CD4-positive, alpha-beta T cell treated with Interleukin-4 for 4 hours (primary cell): ENCODE measurements at places on chromosomes 7 and 10.

- peak; percentile 18 for DNase-seq
Measured at GRCh38 chr10:101291331-101292193, 62.3 kb upstream of the LBX1 start.

DNA sequence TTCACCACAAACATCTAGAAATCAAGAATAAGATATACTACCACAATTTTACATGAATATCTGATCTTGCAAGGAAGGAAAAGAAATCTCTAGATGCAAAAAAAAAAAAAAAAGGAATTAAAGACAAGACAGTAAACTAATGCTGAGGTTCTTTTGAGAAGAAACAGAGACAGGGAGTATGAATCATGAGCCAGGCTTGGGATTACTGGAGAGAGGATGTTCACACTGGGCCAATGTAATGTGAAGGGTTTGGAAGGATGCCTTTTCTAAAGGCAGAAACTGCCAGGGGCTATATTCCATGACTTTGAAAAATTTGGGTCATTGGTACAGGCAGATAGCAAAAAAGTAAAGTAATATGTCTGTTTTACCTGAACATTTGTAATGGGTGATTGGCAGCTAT lies 573.0 kb upstream of the IGFBP3 start:
- no peak for DNase-seq

DNA sequence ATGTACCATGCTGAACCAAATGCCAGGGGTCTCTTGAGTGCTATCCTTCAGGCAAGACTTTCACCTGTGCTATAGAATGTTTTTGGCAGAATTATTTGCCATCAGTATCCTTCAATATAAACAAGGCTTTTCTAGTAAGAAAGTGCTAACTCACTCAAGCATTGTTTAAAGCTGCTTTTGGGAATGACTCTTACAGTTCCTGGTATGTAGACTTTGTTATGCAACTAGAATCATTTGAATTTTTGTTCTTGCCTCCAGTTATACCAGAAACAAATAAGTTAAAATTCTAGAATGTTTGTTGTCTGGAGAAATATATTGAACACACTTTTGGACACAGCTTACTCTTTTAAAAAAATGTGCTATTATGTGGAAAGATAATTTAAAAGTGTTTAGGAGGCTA lies 39.5 kb upstream of the RTKN2 start:
- DNase-seq, result no peak

DNA sequence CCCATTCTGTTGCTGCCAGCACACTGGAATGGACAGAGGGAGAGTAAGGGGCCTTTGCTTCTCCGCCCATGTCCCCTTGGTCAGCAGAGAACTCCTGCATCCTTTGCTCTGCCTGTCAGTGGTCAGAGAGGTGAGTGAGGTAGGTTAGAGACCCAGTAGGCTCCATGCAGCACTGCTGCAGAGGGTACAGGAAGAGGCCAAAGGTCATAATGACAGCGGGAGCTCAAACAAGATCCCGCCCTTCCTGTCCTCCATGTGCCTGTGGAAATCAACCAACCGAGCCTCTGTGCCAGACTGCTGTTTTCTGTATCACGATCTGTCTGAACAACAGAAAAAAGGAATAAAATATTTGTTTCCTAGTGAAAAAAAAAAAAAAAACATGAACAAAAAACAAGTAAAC lies 81.4 kb downstream of the ZNF33B start:
- DNase-seq, result no peak

DNA sequence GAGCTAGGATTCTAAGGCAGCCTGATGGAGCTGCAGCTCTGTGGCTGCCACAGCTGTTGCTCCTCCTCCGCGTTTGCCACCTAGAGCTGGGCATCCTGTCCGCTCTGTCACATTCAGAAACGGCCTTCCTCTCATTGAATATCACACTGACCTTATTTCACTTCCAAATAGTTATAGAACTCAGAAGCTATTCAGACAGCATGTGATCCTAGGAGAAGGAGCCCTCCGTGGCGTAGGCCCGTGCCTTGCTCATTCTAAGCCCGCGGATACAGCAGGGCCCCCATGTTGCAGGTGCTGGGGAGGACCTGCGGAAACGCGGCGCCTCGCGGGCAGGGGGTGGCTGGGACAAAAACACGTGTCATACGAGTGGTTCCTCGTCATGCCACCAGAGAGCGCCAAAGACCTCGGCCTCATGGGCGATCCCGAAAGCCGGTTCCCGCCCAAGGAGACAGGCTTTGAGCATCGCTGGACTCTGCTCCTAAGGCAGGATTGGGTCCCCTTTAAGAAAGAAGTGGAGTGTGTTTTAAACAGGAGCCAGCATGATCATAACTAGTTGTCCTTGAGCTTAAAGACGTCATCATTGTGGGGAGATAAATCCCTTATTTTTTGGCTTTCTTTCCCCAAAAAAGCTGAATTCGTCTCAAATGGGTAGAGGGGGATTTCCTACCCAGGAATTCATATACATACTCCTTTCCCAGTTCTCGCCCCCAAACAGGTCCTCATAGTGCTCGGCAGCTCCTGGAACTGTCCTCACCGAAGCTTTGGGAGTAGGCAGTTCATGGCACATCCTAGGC lies 17.9 kb upstream of the FIGNL1 start:
- DNase-seq, result peak; percentile 67

DNA sequence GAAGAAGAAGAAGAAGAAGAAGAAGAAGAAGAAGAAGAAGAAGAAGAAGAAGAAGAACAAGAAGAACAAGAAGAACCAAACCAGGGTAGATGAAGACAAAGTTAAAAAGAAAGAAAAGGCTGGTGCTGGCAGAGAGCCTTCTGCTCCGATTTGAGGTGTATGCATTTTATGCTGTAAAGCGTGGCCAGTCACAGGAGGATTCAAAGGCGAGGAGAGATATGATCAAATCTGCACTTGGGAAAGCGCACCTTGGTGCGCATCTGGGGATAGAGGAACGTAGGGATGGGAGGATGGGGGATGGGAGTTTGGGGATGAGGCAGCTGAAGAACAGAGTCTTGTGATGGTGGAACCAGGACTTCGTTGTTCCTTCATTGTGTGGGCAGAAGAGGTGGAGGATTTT lies at the start of gene NME8:
Gene NME8, plus strand, starts transcription at position 301 of the 400 bp plus-strand sequence. CDS start 1,670 bp downstream, outside the sequence.
- DNase-seq, result no peak

- no peak for DNase-seq
Measured at GRCh38 chr7:519484-520390, at the start of gene PDGFA. Gene PDGFA, minus strand, starts transcription at chr7:519846. Its CDS starts 845 bp downstream, at chr7:519001.

DNA sequence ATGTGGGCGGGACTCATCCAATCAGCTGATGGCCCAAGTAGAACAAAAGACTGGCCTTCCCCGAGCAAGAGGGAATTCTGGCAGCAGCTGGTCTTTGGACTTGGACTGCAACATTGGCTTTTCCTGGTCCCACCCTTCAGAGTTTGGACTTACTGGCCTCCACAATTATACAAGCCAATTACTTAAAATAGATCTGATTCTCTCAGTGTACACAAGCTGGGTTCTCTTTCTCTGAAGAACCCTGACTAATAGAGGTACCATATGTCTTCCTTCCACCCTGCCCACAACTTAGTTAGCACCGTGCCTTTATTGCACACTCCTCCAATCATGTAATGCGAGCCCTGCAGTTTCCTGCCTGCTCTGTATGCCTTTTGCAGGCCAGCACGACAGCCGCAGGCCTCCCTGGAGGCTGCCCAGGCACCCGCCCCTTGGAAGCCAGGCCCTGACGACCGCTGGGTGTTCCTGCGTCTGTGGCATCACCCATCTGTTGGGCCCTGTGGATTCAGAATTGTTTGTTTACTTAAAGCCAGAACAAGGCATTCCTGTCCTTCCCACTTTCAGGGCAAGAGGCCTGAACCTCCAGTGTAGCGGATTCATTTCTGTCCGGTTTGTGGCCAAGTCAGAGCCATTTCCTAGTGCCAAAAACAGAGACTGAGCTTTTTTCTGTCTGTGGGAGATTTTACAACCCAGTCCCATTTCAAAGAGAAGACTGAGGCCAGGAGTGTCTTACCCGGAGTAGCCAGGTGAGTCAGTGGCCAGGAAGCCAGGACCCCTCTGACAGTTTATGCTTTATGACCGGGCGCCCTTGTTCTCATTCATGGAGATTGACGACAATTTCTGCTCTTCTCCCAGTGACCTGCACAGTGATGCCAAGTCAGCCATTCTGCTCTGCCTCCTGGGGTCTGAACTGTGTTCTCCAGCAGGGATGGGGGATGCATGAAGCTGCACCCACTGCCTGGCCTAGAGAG lies 968 bp upstream of the INMT start:
- DNase-seq, result no peak

DNA sequence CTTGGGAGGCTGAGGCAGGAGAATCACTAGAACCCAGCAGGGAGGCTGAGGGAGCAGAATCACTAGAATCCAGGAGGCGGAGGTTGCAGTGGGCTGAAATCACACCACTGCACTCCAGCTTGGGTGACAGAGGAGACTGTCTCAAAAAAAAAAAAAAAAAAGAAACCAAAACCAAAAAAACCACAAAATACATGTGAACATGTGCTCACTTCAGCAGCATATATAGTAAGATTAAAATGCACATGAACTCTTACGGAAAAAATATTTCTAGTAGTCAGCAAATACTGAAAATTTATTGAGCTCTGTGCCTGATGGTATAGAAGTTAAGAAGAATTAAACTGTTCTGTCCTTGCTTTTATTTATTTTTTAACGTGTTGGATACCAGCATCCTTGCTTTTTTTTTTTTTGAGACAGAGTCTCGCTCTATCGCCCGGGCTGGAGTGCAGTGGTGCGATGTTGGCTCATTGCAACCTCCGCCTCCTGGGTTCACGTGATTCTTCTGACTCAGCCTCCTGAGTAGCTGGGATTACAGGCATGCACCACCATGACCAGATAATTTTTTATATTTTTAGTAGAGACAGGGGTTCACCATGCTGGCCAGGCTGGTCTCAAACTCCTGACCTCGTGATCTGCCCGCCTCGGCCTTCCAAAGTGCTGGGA lies 9.6 kb upstream of the ZNF487 start:
- peak; percentile 41 for DNase-seq

GRCh38 chr7:120160166-120160565 lies 112.8 kb upstream of the KCND2 start:
- no peak for DNase-seq

DNA sequence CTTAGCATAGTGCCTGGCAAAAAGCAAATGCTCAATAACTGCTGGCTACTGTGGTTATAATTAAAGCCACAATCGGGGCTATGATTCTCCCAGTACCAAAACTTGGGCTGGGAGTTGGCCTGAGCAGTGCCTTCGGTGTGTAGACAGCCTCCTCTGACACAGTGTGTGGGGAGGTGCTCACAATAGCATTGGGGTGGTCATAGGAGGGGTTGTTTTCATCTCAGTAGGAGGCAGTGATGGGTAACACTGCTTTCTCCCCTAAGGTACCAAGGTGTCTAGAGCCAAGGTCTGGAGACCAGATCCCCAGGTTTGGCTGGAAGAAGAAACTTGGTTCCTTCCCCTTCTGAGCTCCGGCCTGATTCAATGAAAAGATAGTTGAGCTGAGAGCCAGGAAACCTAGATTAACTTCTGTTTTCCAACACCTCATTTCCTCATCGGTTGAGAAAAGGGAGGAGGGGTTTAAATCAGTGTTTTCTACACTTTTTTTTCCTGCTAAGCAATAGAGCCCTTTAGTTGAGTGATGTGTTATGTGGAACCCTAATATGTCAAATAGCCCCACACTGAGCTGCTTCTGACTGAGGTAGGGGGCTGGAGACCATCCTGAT lies 68.2 kb downstream of the LRMDA start:
- no peak for DNase-seq

DNA sequence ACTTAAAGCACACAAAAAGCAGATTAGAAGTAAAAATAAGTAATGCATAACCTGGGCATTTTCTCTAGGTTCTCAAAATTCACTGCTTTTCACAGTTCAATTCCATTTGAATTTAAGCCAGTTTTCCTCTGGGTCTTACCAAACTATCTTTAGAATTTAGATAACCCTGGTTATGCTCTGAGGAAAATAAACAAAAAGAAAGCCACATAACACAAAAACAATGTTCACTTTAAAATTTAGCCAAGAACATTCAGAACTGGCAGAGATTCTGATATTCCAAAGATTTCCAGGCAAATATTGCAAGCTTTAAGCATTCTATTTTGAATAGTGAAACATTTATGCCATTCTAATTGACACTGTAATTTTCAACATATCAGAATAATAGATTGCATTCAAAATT lies 50.7 kb upstream of the PRKG1 start:
- no peak for DNase-seq

- DNase-seq, result no peak
Measured at GRCh38 chr10:113958631-113959382, 84.9 kb upstream of the ADRB1 start.

GRCh38 chr7:10662491-10662890 lies 311.2 kb upstream of the PHF14 start:
- no peak for DNase-seq

DNA sequence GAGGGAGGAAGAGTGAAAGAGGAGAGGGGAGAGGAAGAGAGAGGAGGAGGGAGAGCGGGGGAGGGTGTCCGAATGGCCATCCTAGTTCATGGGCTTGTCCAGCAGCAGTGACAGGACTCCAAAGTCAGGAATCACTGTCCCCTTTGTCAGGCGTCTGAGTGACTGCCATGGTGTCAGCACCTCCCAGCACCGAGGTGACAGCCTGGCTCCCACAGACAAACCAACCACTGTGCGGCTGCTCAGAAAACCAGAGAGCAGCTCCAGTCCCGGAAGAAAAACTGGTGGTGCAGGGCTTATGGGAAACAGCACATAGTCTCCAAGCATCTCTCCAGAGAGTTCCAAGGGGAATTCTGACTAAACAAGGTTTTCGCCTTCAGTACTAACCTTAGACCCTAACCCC lies 18.9 kb upstream of the FGFR2 start:
- DNase-seq, result no peak

GRCh38 chr7:41745451-41745850 lies 42.6 kb upstream of the INHBA start:
- no peak for DNase-seq

DNA sequence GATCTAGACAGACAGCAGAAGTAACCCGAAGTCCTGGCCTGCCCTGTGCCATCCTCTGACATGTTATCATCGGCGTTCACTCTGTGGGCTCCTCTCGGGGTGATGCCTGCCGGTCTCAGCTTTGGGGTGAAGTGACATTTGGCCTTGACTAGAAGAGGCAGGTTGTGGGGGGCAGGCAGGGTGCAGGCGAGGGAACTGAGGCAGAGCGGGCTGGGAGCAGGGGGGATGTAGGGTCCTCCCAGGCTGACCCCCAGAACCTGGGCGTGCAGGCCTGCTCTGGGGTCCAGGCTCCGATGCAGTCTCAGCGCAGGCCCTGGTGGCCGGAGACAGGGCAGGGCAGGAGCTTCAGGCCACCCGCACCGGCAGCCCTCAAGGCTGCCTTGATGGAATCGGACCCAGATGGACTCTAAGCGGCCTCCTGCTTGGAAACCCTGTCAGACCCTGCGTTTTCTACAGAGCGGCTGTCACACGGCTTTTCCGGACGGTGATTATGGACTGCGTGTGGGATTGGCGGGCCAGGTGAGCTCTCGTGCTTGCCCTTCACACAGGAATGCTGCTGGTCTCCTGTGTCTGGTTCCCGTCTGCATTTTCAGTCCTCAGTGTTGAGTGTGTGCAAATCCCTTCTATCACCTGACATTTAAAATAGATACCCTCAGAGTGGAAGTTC lies 842 bp upstream of the JAKMIP3 start:
- no peak for DNase-seq

- DNase-seq, result no peak
Measured at GRCh38 chr10:115981081-115981480, 291.9 kb downstream of the GFRA1 start.
